ENCODE measurements at places on chromosomes 2 and 18.
A peak's percentile ranks its signal among the peaks of the same experiment; 100 is the strongest.

DNA sequence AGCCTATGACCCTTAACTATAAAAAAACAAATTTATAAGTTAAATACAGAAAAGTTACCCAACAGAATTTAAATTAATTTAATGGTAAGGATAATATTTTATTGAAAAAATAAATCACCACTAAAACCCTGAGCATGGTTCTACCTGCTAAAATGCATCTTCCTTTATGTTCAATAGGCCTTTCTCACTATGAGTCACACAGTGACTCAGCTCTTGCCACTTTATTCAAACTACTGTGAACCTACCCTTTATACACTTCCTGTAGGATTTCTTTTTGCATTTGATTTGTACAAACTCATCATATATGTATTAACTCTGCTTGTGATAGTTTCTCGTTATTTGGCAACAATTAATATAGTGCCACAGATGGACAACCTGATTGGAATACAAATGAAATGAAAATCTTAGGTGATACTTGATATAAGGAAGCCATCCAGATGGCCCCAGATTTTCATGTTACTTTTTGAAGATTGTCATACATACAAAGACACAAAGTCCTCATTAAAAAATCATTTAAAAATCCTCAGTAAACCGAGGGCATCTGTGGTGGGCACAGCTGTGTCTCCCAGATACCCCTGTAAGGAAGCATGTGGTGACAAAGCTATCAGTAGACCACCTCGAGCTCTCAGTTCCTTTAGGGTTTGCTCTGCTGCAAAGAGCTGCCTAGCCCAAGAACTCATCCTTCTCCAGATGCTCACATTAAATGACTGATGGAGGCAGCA lies 55.2 kb upstream of the COBLL1 start:
- DNase-seq, result no peak

- DNase-seq, result no peak
These were observed 561.2 kb downstream of the METTL4 start for GRCh38 chr18:2009942-2010697.

DNA sequence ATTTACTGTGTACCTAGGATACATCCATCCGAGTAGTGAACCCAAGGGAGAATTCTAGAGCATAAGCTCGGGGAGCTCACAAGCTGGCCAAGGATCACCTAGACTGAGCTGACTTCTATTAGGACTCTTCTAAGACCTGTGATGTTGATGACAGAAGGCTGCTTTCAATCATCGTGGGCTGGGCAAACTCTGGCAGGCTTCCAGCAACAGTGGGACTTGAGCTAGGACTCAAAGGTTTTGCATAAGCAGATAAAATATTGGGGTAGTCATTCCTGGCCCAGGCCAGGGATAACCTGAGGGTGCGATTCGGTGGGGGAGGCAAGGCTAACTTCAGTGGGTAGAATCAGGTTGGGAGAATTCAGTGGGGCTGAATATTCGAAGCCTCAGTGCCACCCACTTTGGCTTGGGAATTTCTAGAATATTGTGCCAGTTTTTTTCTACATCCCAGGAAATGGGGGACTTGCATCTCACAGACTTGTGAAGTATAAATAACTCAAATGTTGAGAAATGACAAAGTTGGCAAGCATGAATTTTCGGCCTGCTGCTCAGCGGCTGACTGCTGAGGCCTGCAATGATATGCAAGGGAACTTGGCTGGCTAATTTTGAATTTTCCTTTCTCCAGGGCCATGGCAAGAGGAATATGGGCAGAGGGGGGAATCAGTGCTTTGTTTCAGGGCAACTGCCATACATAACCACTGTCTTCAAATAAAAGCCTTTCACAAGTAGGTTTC lies 274.3 kb downstream of the PRKCE start:
- DNase-seq, result no peak

DNA sequence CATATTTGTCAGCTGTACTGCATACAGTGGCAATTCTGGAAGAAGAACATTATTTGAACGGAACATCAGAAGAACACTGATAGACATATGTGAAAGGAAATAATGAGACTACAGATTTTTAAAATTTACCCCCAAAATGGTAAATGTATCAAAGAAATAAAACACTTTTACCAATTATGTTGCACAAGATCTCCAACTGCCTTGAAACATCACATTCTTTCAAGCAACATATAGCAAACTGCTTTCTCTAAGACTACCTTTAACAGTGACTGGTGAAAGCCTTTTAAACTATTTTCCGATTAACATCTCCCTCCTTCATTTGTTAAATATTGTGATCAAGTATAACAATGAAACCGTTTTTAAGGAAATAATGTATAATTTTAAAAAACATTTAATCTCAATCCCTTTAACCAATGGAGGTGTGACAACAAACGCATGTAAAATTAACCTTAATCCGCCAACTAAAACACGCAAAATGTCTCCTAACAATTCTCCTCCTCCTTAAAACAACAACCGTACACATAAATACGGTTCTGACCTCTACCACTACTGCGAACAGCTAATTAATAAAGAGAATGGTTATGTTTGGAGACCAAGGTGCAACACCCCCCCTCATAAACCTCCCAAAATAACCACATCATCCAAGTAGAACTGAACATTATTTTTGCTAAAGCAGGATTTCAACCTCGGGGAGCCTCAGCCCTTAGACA lies 2.4 kb downstream of the FBXO11 start:
- DNase-seq, result no peak

DNA sequence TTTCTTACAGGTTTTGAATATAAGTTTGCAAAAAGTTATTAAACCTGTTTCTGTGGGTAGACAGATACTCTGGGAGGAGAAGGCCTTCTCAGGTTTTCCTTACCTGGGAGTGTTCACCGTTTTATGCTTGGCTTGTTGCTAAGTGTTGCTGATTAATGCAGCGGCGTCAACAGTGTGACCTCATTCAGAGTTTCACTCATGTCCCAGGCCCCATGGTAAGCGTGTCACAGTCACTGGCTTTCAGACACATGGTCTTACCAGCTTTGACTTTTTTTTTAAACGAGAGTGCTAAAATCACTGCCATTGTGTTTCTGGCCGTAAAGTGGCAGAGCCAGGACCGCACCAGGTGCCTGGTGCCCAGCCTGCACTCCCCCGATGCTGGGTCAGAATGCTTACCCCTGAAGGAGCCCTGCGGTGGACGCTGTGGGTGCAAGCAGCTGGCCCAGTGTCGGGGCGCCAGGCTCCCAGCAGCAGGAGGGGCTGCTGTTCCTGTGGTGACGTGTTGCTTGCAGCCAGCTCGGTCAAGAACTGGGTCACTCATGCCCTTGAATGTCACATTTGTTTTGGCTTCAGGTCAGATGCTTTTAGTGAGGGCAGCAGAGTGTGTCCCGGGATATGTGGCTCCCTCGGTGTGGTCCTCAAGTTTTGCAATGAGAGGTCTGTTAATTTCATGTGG lies 3.5 kb downstream of the CAPN10 start:
- DNase-seq, result no peak

- peak; percentile 30 for DNase-seq
These were observed 116.9 kb downstream of the SMAD7 start for GRCh38 chr18:48833701-48834412.

All from stimulated activated CD4-positive, alpha-beta T cell treated with anti-CD3 and anti-CD28 coated beads, Interleukin-12 subunit alpha, Interleukin-12 subunit beta, amount 100 ng/mL, for 4 hours (primary cell).